Activated naive CD4-positive, alpha-beta T cell treated with anti-CD3 and anti-CD28 coated beads for 36 hours (primary cell): ENCODE measurements at places on chromosomes 6 and 20. TPM values are rescaled to one million over a fixed set of nuclear protein-coding genes. Genes with fewer than 3 reads are reported as not detected.
A peak's percentile ranks its signal among the peaks of the same experiment; 100 is the strongest.

DNA sequence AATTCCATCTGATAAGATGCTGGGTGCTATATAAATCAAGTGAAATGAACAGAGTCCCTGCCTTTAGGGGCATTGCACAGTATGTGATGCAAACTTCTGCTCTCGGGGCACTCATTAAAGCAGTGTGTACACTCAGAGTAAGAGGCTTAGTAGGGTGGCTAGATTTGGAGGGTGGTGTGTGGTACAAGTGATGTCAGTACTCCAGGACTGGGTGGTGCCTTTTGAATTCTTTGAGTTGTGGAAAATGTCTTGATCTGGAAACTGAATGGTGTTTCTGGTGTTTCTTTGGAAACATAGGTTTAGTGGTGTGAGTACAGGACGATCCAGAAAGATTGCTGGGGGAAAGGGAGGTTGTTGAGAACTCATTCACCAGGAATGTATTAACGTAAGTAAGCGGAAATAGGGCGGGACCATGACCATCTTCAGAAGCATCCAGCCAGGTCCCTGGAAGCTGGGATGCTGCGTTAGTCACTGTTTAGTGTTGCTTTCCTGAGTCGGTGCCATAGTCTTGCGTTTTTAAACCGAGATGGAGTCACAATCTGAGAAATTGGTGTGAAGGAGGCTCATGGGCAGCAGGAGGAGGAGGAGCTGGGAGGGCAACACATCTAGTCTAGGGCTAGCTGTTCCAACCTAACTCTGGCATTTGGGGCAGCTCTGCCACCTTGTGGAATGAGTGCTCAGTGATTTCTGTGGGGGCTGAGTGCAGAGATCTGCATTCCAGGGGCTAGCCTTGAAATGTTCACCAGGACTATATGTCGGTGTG, 70.3 kb downstream of the SCAND1 start:
- H3K36me3 ChIP-seq, result no peaks in the 10 kb centered on the region
- H3K27ac ChIP-seq, result no peak overlapping the region
- H3K27me3 ChIP-seq, result no peaks in the 10 kb centered on the region
- DNase-seq, result peak; percentile 82

DNA sequence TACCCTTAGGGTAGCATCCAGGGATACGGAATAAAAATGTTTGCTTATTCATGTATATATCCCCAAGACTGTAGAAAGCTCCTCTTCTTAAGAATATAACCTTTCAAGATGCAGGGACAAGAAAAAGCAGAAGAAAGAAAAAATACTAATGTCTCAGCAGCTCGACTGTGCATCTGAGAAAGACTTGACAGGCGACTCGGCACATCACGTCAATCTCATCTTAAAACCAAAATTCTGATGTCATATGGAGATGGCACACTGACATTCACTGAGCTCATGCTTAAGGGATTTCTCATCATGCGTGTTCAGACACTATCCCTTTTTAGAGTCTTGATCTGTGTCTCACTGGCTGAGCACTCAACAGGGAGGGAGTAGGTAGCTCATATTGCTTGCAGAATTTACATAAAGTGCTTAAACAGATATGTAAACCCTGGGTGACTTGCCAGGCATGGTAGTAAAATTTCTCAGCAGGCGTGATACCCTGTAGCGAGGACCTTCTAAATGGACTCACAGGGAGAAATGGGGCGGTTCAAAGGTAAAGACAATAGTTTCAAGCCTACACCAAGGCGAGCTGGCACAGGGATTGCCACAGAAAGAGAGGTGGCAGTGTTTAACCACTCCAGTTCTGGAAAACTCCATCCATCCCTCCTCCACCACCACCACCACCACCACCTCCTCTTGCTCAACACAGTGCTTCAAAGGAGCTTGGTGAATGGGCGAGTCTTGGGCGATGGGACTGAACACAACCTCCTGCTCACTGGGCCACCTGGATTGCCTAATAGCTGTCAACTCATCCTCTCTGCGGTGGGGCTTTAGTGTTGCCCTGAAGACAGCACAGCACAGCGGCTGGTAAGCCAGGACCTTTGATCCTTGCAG, 330.5 kb downstream of the TFAP2A start:
- H3K36me3 ChIP-seq, result no peaks in the 10 kb centered on the region
- H3K27ac ChIP-seq, result no peak overlapping the region
- DNase-seq, result no peak
- no peaks in the 10 kb centered on the region for H3K27me3 ChIP-seq

DNA sequence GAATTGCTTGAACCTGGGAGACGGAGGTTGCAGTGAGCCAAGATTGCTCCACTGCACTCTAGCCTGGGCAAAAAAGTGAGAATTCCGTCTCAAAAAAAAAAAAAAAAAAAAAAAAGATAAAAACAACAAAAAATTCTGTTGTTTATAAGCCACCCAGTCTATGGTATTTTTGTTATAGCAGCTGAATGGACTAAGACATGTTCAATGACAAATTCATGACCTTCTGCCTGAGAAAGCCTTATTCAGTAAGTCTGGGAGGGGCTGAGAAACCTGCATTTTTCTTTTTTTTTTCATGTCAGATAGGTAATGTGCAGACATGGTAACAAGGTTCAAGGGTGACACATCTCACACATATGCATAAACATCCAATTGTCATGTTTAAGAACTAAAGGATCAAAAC, 40.4 kb upstream of the TRAF3IP2 start:
- no peak overlapping the region for H3K4me3 ChIP-seq
- H3K36me3 ChIP-seq, result peaks cover 9% of the 10 kb centered on the region
- H3K4me1 ChIP-seq, result no peaks in the 10 kb centered on the region
- no peak overlapping the region for H3K27ac ChIP-seq
- H3K27me3 ChIP-seq, result no peaks in the 10 kb centered on the region
- DNase-seq, result no peak

DNA sequence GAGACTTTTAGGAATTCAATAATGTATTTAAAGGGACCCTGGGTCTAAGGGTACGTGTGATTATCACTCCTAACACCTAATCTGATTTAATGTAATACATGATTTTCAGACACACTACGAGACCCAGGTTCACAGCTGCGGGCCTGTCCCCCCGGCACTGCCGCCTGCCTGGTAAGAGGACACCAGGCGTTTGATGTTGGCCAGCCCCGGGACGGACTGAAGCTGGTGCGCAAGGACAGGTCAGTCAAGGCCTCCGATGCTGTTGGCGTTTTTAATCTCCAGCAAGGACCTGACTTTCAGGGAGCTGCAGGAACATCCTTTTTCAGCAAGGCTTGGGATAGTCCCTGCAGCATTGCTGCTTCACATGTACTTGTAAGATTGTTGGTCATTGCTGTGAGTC, 58.2 kb downstream of the IGF2R start:
- no peak overlapping the region for H3K27ac ChIP-seq
- H3K27me3 ChIP-seq, result no peaks in the 10 kb centered on the region
- no peak for DNase-seq
- H3K4me1 ChIP-seq, result peaks cover 7% of the 10 kb centered on the region
- peaks cover 25% of the 10 kb centered on the region for H3K36me3 ChIP-seq
- no peak overlapping the region for H3K4me3 ChIP-seq

- no peaks in the 10 kb centered on the region for H3K4me1 ChIP-seq
- H3K27ac ChIP-seq, result no peak overlapping the region
- H3K36me3 ChIP-seq, result no peaks in the 10 kb centered on the region
- H3K4me3 ChIP-seq, result no peak overlapping the region
- peaks cover 27% of the 10 kb centered on the region for H3K27me3 ChIP-seq
Measured at GRCh38 chr20:64168381-64169090, 4.3 kb downstream of the MYT1 start.

Gene TRAPPC3L
- total RNA-seq, result not detected

GRCh38 chr6:56534680-56535419, 107.8 kb downstream of the DST start:
- no peak for DNase-seq
- no peaks in the 10 kb centered on the region for H3K4me1 ChIP-seq
- H3K36me3 ChIP-seq, result no peaks in the 10 kb centered on the region

GRCh38 chr6:165110860-165111259, 198.5 kb downstream of the C6orf118 start:
- H3K27ac ChIP-seq, result no peak overlapping the region
- no peak overlapping the region for H3K4me3 ChIP-seq
- no peaks in the 10 kb centered on the region for H3K36me3 ChIP-seq
- no peaks in the 10 kb centered on the region for H3K4me1 ChIP-seq

GRCh38 chr20:4957939-4958362, 43.4 kb downstream of the SLC23A2 start:
- no peak for DNase-seq
- no peak overlapping the region for H3K4me3 ChIP-seq
- H3K36me3 ChIP-seq, result peaks cover 3% of the 10 kb centered on the region
- no peaks in the 10 kb centered on the region for H3K27me3 ChIP-seq
- peaks cover 26% of the 10 kb centered on the region for H3K4me1 ChIP-seq

Gene OVOL2
- total RNA-seq, result not detected

- no peaks in the 10 kb centered on the region for H3K36me3 ChIP-seq
- H3K4me1 ChIP-seq, result no peaks in the 10 kb centered on the region
Measured at GRCh38 chr6:91240878-91241603, 654.2 kb upstream of the MAP3K7 start.

DNA sequence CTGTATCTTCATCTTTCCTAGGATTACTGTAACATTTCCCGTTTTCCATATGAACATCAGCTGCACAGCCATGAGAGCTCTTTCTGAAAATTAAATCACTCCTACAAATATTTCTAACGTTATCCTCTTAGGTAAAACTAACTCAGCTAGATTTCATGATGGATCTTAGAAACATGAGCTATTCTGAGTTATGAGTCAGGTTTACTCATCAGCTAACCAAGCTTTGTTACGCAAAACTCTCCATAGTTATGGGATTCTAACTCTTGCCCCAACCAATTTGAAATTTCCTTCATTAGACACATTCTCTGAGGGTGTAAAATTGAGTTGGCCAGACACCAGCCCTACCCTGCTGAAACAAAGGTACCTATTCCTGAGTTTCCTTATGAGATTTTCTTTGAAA, 14.0 kb downstream of the DEFB110 start:
- no peak for DNase-seq
- H3K4me3 ChIP-seq, result no peak overlapping the region
- H3K27ac ChIP-seq, result no peak overlapping the region
- H3K36me3 ChIP-seq, result no peaks in the 10 kb centered on the region

DNA sequence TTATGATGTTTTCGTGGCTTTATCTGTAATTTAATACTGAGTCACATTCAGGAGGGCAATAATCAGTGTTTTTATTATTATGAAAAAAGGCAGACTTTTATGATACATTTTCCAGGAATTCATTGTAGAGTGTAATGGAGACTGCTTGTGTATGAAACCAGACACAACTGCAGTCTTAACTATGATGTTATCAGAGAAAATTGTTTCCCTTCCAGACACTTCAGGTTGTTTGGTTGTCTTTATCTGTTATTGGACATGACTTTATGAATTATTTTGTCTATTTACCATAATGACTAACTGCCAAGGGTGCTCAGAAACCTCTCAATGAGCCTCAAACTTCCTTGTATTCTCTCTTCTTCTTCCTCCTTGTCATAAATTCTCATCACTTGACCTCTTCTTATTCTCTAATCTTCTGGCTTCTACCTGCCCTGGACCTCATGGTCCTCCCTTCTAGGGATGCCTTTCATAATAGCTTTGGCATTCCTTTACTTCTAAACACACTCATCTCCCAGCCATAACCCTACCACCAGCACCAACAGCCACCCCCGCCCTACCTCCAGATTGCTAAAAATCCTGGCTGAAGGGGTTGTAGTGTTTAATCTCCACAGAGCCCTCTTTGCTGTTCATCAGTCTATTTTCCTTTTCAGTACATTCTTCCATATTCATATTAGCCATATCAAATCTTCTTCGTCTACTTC, 492.5 kb downstream of the CDKAL1 start:
- DNase-seq, result no peak
- no peak overlapping the region for H3K27ac ChIP-seq
- no peaks in the 10 kb centered on the region for H3K4me1 ChIP-seq

DNA sequence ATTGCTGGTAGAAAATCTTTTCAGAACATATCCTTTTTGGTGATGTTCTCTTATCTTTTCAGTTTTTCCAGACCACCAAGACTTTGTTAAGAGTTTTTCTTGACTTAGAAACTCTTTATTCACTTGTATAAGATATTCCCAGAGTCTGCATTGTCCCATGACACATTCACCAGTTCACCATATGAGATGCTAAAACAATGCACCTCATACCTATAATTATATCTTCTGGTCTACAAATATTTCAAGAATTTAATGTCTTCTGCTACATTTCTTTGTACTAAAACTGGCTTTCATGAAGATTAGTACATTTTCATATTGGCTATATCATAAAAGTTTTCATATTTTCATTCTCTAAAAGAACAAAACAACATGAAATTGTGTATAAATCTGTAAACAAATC, 111.3 kb downstream of the ADGRG6 start:
- DNase-seq, result no peak
- no peak overlapping the region for H3K4me3 ChIP-seq
- no peak overlapping the region for H3K27ac ChIP-seq
- no peaks in the 10 kb centered on the region for H3K36me3 ChIP-seq
